ENCODE measurements at places on chromosomes 6 and 20.

GRCh38 chr6:30062471-30063178, 1.6 kb downstream of the POLR1H start:
- H3K4me1 ChIP-seq, result peaks cover 38% of the 10 kb centered on the region
- H3K36me3 ChIP-seq, result peaks cover 7% of the 10 kb centered on the region
- H3K27ac ChIP-seq, result no peak overlapping the region
- H3K27me3 ChIP-seq, result no peaks in the 10 kb centered on the region

DNA sequence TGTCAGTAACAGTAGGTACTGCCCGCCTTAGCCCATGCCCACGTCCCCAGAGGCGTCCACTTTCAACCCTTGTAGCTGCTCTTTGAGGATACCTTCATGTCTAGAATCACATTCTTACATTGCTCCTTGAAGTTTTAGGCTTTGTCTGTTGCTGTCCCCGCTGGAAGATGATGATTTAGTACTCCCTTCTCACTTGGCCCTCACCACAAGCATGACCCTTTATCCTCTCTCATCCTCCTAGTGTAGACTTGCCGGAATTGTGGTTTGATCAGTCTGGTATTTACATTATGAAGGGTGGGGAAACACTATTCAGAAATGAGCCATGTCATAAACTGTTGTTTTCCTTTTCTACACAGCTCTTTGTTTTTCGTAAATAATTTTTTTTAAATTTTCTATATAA, 87.4 kb downstream of the ARID1B start:
- no peaks in the 10 kb centered on the region for H3K27me3 ChIP-seq
- H3K36me3 ChIP-seq, result peaks cover 12% of the 10 kb centered on the region
- no peak for DNase-seq
- H3K4me3 ChIP-seq, result no peak overlapping the region
- peaks cover 33% of the 10 kb centered on the region for H3K4me1 ChIP-seq

GRCh38 chr6:170347091-170347490, 40.5 kb downstream of the FAM120B start:
- no peak overlapping the region for H3K27ac ChIP-seq
- H3K4me1 ChIP-seq, result peaks cover 2% of the 10 kb centered on the region
- peaks cover 58% of the 10 kb centered on the region for H3K36me3 ChIP-seq
- no peaks in the 10 kb centered on the region for H3K27me3 ChIP-seq

DNA sequence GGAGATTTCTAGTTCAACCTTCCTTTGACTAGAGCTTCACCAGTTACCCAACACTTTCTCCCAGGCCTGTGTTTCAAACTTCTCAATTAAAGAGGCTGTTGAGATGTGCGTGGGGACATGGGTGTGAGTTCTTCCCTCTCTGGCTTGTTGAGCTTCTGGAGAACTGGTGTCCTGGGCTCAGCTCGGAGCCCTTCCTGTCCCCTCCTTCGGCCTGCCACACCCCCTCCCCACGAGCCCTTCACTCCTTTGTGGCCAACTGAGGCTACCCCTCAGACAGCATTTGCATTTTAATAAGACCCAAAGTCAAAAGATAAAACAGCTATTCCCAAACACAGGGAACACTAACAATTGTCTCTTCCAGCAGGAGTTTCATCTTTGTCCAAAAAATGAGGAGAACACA, 123.3 kb upstream of the MLN start:
- DNase-seq, result no peak
- H3K36me3 ChIP-seq, result no peaks in the 10 kb centered on the region
- no peaks in the 10 kb centered on the region for H3K4me1 ChIP-seq
- H3K4me3 ChIP-seq, result no peak overlapping the region
- H3K27me3 ChIP-seq, result peaks cover 15% of the 10 kb centered on the region
- no peak overlapping the region for H3K27ac ChIP-seq

- H3K4me1 ChIP-seq, result peaks cover 2% of the 10 kb centered on the region
- no peak for DNase-seq
- no peaks in the 10 kb centered on the region for H3K36me3 ChIP-seq
- H3K4me3 ChIP-seq, result no peak overlapping the region
Observed at GRCh38 chr20:46031701-46032254, 2.8 kb downstream of the SLC12A5 start.

DNA sequence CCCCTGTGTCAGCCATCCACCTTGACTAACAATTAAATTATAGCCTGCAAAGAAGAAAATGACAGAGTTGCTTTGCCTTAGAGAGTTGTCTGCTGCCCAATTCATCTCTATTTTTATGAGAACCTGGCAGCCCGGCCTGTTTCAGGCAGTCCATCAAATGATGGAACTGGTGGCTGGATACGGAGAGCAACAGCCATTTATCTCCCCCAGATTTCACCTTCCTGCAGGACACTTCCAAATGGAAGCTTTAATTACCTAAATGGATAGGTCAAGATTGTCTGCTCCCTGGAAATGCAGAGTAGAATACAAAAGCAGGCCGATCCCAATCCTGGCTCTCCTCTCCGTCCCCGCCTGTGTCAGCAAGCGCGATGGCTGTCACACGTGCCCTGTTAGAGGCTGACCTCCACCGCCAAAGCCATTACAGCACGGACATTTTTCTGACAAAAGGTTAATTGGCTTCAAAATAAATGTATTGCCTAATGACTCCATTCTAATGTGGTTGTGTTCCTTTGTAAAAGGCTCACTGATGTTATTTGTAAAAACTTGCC, 86.7 kb downstream of the PACRG start:
- DNase-seq, result no peak
- H3K36me3 ChIP-seq, result no peaks in the 10 kb centered on the region
- H3K4me1 ChIP-seq, result no peaks in the 10 kb centered on the region
- no peak overlapping the region for H3K27ac ChIP-seq
- peaks cover 4% of the 10 kb centered on the region for H3K27me3 ChIP-seq

DNA sequence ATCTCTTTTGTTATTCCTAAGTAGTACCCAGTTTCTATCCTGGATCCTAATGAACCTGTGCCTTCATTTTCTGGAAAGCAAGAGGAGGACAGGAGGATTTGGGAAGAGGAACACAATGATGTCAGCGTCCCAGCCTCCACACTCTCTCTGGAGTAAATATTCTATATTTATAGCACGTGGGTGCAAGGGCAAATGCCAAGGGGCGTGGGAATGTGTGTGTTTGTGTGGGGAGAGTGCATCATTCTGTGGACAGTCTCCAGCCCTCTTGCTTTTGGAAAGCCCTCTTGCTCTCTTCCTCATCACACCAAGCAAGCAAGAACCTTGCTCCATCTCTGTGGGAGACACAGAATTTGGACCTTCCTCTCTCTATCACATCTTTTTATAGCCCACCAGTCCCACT, 103.2 kb upstream of the EMILIN3 start:
- no peak overlapping the region for H3K27ac ChIP-seq
- H3K36me3 ChIP-seq, result peaks cover 59% of the 10 kb centered on the region
- H3K27me3 ChIP-seq, result no peaks in the 10 kb centered on the region
- no peaks in the 10 kb centered on the region for H3K4me1 ChIP-seq

GRCh38 chr6:71250099-71250602, 38.5 kb upstream of the OGFRL1 start:
- DNase-seq, result no peak
- peak overlapping the region; percentile 52 for H3K27ac ChIP-seq
- H3K36me3 ChIP-seq, result peaks cover 2% of the 10 kb centered on the region
- no peak overlapping the region for H3K4me3 ChIP-seq
- H3K27me3 ChIP-seq, result no peaks in the 10 kb centered on the region
- H3K4me1 ChIP-seq, result peaks cover 11% of the 10 kb centered on the region

GRCh38 chr20:49478266-49478665, 4.2 kb downstream of the KCNB1 start:
- peaks cover 2% of the 10 kb centered on the region for H3K4me1 ChIP-seq
- H3K36me3 ChIP-seq, result no peaks in the 10 kb centered on the region
- no peak overlapping the region for H3K4me3 ChIP-seq
- no peak overlapping the region for H3K27ac ChIP-seq

DNA sequence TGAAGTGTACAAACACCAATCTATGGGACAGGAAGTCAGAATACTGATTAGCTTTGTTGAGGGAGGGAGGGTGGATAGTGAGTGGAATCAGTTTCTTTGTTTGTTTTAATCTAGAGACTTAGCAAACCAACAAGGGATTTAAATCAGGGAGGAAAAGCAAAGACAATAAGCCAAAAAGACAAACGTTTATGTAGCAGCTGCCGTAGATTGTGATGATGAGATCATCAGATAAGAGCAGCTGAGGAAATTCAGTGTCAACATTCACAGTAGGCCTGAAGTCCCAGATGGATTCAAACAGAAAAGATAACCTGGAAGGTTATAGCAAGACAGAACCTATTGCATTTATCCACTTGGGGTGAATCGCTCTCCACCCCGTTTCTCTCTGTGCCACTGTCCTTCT, 104.9 kb upstream of the SYNDIG1 start:
- H3K27ac ChIP-seq, result no peak overlapping the region
- no peak overlapping the region for H3K4me3 ChIP-seq
- H3K27me3 ChIP-seq, result peaks cover 28% of the 10 kb centered on the region
- H3K36me3 ChIP-seq, result no peaks in the 10 kb centered on the region

DNA sequence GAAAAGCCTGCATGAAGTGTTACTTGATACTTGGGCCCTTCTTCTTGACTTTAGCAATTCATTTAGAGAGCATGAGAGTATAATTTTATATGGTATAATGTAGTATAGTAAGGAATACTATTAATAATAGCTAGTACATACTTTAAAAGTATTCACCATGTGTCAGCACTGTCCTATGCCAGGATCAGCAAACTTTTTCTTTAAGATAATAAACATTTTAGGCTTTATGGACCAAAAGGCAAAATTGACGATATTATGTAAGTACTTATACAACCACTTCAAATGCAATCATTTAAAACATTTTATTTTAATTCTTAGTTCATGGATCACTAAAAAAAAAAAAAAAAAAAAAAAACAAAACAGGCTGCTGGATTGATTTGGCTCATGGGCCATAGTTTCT, 163.9 kb downstream of the IBTK start:
- DNase-seq, result no peak
- no peak overlapping the region for H3K4me3 ChIP-seq
- H3K36me3 ChIP-seq, result no peaks in the 10 kb centered on the region
- no peak overlapping the region for H3K27ac ChIP-seq
- no peaks in the 10 kb centered on the region for H3K4me1 ChIP-seq

- DNase-seq, result peak; percentile 41
- H3K27ac ChIP-seq, result peak overlapping the region; percentile 87
- H3K4me3 ChIP-seq, result peak overlapping the region; percentile 98
- H3K36me3 ChIP-seq, result peaks cover 25% of the 10 kb centered on the region
- H3K4me1 ChIP-seq, result peaks cover 31% of the 10 kb centered on the region
Observed at GRCh38 chr6:159788753-159789376, 537 bp downstream of the TCP1 start.

DNA sequence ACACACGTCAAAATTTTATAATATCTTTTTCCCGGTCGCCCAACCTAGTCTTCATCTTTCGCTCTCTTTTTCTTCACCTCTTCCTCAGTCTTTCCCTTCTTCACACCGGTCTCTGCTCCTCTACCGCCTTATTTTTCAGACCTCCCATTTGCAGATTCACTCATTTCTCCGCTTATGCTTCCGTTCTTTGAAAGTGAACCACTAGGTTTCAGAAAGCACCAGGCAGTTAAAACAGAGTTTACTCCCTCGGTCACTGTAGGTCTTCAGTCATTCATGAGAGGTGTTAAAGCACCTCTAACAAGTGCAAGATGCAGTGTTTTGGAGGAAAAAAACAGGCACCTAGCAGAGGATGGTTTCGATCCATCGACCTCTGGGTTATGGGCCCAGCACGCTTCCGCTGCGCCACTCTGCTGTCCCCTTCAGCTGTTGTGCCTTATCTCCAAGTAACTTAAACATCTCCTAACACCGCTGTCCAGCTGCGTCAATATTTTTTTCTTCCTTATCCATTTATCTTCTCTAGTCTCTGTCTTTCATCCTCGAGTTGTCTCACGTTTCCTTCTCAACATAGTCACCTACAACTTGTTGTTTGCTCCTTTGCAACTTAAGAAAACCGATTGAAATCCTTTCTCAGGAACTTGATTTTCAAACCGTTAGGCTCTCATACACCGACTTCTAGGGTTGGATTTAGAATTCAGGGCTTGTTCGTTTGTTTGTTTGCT, 119.7 kb upstream of the ZNF184 start:
- H3K4me1 ChIP-seq, result no peaks in the 10 kb centered on the region
- DNase-seq, result peak; percentile 74
- peaks cover 18% of the 10 kb centered on the region for H3K27me3 ChIP-seq
- H3K4me3 ChIP-seq, result no peak overlapping the region

GRCh38 chr6:41733360-41733706, 2.1 kb downstream of the TFEB start:
- H3K27me3 ChIP-seq, result peaks cover 25% of the 10 kb centered on the region
- peaks cover 7% of the 10 kb centered on the region for H3K4me1 ChIP-seq
- no peaks in the 10 kb centered on the region for H3K36me3 ChIP-seq
- H3K4me3 ChIP-seq, result peak overlapping the region; percentile 75
- no peak overlapping the region for H3K27ac ChIP-seq
- no peak for DNase-seq

- DNase-seq, result no peak
- H3K4me1 ChIP-seq, result peaks cover 8% of the 10 kb centered on the region
- no peak overlapping the region for H3K27ac ChIP-seq
Observed at GRCh38 chr20:32130352-32130751, 20.8 kb downstream of the TM9SF4 start.

DNA sequence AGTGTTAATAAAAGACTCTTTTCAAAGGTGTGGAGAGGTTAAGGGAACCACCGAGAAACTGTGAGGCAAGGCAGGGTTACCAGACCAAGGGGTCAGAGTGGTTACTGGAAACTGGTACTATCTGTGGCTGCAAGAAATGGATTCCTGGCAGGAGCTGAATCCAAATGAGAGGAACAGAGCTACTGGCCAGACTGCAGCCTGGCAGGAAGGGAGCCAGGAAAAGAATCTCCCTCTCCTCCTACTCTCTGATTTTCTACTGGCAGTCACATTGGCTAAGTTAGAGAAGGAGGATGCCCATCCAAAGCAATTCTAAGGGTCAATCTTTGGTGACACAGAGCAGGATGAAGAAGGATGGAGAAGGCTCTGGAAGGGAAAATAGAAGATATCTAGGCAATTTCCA, 211.5 kb downstream of the GRM1 start:
- no peak for DNase-seq
- peaks cover 2% of the 10 kb centered on the region for H3K36me3 ChIP-seq
- H3K27ac ChIP-seq, result no peak overlapping the region
- H3K4me1 ChIP-seq, result no peaks in the 10 kb centered on the region

- H3K4me3 ChIP-seq, result no peak overlapping the region
- no peak overlapping the region for H3K27ac ChIP-seq
- H3K4me1 ChIP-seq, result peaks cover 5% of the 10 kb centered on the region
- peaks cover 1% of the 10 kb centered on the region for H3K36me3 ChIP-seq
- peaks cover 30% of the 10 kb centered on the region for H3K27me3 ChIP-seq
- DNase-seq, result no peak
Observed at GRCh38 chr20:11186301-11187008, 512.7 kb upstream of the JAG1 start.

DNA sequence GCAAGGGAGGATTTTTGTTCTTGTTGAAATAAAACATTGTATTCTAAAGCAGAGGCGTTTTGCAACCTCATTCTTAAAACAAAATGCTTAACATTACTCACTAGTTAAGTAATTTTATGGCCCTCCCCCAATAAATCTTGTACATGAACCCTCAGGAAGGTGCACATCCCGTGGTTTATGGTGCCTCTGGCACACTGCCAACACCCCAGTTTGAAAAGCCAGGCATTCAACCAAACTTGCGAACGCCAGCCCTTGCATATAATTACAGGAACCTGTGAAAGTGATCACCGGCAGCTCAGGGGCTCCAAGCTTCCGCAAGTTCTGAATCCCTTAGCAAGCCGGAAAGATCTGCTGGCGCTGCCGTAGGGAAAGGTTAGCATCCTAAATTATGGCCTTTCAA, 1109.0 kb upstream of the FLRT3 start:
- peaks cover 25% of the 10 kb centered on the region for H3K4me1 ChIP-seq
- peak; percentile 66 for DNase-seq
- H3K27ac ChIP-seq, result peak overlapping the region; percentile 50
- H3K4me3 ChIP-seq, result no peak overlapping the region
- H3K36me3 ChIP-seq, result no peaks in the 10 kb centered on the region
- no peaks in the 10 kb centered on the region for H3K27me3 ChIP-seq

- no peak for DNase-seq
- H3K4me3 ChIP-seq, result no peak overlapping the region
- H3K27me3 ChIP-seq, result no peaks in the 10 kb centered on the region
- H3K4me1 ChIP-seq, result peaks cover 15% of the 10 kb centered on the region
- H3K36me3 ChIP-seq, result no peaks in the 10 kb centered on the region
Observed at GRCh38 chr6:31083742-31084354, 28.5 kb downstream of the C6orf15 start.

All from mesothelial cell of epicardium (in vitro differentiated cells).